ENCODE measurements at places on chromosomes 2 and 18. TPM values are rescaled to one million over a fixed set of nuclear protein-coding genes. Genes with fewer than 3 reads are reported as not detected.
A peak's percentile ranks its signal among the peaks of the same experiment; 100 is the strongest.

Gene RETREG2
- 67.8 TPM for total RNA-seq

DNA sequence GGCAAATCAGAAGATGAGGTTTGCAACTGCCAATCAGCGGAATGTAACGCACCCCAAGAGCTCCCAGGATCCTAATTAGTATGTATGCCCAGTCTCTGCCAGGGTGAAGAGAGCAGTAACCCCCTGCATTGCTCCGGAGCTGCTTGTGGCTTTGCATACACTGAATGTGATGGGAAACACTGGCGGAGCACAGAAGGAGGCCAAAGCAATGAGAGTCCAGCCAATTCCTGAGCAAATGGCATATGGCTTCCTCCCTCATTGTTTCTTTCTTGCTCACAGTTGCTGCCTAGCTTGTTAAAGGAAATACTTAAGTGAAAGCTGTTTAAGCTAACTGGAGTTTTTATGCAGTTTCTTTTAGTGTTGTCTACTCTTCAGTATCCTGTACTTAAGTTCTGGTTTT lies 343.5 kb upstream of the NT5C1B start:
- no peaks in the 10 kb centered on the region for H3K4me1 ChIP-seq
- DNase-seq: no peak
- no peak overlapping the region for H3K4me3 ChIP-seq
- peaks cover 1% of the 10 kb centered on the region for H3K36me3 ChIP-seq

DNA sequence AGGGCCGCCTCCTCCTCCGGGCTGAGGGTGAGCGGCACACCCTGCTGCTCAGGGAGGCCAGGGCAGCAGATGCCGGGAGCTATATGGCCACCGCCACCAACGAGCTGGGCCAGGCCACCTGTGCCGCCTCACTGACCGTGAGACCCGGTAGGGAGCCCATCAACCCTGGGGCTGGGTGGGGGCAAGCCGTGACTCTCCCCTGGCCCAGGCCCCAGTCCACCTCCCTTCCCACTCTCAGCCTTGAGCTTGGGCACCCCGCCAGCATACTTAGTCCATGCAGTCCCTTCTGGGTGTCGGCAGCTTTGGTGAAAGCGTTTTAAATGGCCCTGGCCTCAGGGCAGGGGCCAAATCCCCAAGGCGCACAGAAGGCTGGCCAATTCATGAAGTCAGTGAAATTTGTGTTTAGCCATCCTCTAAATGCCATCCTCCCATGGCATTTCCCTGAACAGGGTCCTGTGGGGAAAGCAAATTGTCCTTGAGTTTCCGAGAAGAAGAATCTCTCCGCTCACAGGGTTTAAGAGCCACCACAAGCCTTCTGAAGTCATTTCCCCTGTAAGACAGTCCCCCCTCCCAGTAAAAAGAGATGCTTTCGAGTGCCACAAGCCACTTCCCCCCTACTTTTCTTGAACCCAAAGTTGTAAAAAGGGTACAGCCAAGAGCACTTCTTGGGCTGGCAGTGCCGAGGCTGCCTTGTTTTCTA lies 17.2 kb downstream of the SPEG start:
- H3K4me3 ChIP-seq: no peak overlapping the region
- no peaks in the 10 kb centered on the region for H3K36me3 ChIP-seq
- peaks cover 22% of the 10 kb centered on the region for H3K4me1 ChIP-seq
- H3K27ac ChIP-seq: no peak overlapping the region
- H3K27me3 ChIP-seq: peaks cover 8% of the 10 kb centered on the region

Gene TDRD15
- not detected for total RNA-seq

- H3K27me3 ChIP-seq: no peaks in the 10 kb centered on the region
- no peak overlapping the region for H3K27ac ChIP-seq
- H3K36me3 ChIP-seq: peaks cover 6% of the 10 kb centered on the region
- DNase-seq: no peak
Measured at GRCh38 chr2:62744603-62745002, 39.1 kb downstream of the EHBP1 start.

DNA sequence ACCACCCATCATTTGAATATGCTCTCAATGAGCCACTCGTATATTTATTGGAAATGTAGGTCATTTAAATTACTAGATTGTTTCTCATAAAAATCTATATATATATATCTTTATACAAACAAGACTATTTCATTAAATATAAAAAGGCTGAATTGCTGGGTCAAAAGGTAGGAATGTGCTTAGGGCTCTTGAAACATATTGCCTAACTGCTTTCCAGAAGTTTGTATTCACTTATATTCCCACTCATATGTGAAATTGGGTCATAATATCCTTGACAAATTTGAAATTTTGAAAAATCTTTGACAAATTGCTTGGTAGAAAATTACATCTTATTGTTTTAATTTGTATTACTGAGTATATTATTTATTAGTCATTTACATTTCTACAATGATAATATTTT lies 999.8 kb upstream of the CDH2 start:
- no peaks in the 10 kb centered on the region for H3K27me3 ChIP-seq
- H3K36me3 ChIP-seq: no peaks in the 10 kb centered on the region
- DNase-seq: no peak
- no peak overlapping the region for H3K27ac ChIP-seq

DNA sequence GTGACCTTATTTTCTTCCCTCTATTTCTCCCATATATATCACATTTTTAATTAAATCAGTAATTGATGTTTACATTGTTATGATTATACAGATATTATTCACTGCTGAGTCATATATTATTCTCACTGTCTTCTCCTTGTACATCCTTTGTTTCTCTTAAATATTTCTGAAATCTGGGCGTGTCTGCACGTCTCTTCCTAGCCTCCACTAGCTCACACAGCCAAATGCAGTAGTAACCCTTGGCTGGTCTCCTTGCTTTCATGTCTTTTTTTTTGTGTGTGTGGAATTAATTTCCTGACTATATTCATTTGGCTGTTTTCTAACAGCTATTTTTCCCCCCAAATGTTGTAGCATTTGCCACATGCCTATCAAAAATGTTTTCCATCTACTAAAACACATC lies 15.8 kb downstream of the CCNYL1 start:
- no peaks in the 10 kb centered on the region for H3K27me3 ChIP-seq
- no peak for DNase-seq
- H3K27ac ChIP-seq: no peak overlapping the region
- H3K36me3 ChIP-seq: peaks cover 5% of the 10 kb centered on the region
- H3K4me3 ChIP-seq: no peak overlapping the region

DNA sequence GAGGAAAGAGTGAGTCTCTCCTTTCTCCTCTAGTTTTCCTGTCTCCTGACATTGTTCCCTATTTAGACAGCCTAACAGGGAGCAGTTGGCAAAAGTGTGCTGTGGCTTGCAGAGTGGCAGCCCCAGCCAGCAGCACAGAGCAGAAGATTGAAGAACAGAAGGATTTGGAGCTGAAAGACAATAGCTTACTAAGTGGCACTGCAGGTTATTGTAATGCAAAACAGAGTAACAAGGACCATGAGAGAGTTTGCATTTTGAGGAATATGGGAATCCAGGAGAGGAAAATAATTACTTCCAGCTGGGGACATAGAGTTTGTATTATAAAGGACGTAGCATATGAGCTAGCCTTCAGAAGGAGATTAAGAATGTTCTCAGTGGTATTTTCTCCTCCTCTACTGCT lies 342.4 kb downstream of the AKAIN1 start:
- no peaks in the 10 kb centered on the region for H3K27me3 ChIP-seq
- no peaks in the 10 kb centered on the region for H3K4me1 ChIP-seq
- no peak overlapping the region for H3K4me3 ChIP-seq
- DNase-seq: no peak

DNA sequence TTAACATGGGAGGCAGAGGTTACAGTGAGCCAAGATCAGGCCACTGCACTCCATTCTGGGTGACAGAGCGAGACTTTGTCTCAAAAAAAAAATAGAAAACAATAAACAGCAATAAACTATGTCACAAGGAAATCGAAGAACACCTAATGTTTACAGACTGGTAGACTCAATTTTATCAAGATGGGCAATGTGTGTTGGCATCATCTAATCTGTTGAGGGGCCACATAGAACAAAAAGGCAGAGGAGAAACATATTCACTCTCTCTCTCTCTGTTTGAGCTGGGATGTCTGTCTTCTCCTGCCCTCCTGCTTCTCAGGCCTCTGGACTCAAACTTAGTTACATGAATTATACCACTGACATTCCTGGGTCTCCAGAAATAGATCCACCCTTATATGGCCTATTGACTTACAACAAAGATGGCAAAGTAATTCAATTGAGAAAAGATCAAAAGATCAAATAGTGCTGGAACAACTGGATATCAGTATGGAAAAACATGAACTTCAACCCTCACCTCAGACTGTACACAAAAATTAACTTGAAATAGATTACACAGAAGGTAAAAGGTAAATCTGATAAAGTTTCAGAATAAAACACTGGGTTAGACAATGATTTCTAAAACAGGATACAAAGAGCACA lies 703.8 kb upstream of the CRIM1 start:
- no peaks in the 10 kb centered on the region for H3K4me1 ChIP-seq
- H3K27ac ChIP-seq: no peak overlapping the region
- DNase-seq: no peak

GRCh38 chr2:236867441-236868260 lies 218.0 kb upstream of the COPS8 start:
- no peak for DNase-seq
- no peaks in the 10 kb centered on the region for H3K27me3 ChIP-seq
- H3K4me3 ChIP-seq: no peak overlapping the region
- no peak overlapping the region for H3K27ac ChIP-seq
- peaks cover 6% of the 10 kb centered on the region for H3K4me1 ChIP-seq

DNA sequence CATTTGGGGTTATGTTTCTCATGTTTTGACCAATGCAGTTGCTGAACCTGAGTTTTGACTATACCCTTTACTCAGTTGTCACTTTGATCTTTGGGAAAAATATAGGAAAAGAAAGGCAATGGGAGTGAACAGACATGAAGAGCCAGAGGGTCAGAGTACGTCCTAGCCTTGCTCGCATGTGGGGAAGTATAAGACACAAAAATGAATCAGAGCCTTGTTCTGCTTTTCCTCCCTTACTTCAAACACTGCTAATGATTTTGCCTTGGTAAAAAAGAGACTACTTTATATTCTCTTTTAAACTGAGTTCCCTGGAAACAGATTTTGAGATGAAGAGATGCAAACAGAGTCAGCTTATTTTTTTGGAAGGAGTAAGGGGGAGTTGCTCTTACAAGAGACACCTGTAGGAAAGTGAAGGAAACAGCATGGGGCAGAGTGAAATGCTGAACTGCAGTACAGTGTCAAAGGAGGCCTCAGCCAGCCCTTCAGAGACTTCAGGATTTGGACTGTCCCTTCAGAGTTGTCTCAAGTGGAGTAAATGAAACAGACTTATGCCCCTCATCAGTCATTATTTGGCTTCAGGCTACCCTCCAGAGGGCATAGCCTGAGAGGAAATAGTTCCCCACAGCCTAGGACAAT lies 11.1 kb upstream of the FAP start:
- peaks cover 10% of the 10 kb centered on the region for H3K27me3 ChIP-seq
- DNase-seq: no peak
- H3K4me3 ChIP-seq: no peak overlapping the region

DNA sequence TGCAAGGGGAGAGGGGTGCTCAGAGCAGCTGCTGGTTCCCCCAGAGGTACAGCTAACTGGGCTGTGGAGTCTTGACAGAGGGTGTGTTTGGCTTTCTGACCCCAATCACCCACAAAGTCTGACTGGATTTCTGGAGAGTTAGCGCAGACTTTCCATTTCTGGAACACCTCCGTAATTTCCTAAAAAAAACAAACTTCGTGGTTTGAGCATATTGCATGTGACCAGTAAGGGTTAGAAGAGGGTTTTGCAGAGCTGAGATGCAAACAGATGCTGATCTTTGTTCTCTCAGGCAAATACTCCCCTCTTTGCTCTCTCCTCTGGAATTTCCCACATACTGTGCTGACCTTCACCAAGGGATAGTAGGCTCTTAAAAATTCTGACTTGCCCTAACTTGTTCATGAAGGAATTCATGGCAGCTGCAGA lies 44.5 kb upstream of the TMEM247 start:
- H3K27ac ChIP-seq: no peak overlapping the region
- H3K4me3 ChIP-seq: no peak overlapping the region
- DNase-seq: no peak
- no peaks in the 10 kb centered on the region for H3K27me3 ChIP-seq
- H3K4me1 ChIP-seq: peaks cover 57% of the 10 kb centered on the region

GRCh38 chr2:172442072-172442895 lies 14.9 kb downstream of the ITGA6 start:
- H3K36me3 ChIP-seq: peaks cover 1% of the 10 kb centered on the region
- H3K4me1 ChIP-seq: peaks cover 58% of the 10 kb centered on the region
- no peaks in the 10 kb centered on the region for H3K27me3 ChIP-seq
- peak; percentile 80 for DNase-seq

Gene NEURL3
- total RNA-seq: 0.25 TPM

DNA sequence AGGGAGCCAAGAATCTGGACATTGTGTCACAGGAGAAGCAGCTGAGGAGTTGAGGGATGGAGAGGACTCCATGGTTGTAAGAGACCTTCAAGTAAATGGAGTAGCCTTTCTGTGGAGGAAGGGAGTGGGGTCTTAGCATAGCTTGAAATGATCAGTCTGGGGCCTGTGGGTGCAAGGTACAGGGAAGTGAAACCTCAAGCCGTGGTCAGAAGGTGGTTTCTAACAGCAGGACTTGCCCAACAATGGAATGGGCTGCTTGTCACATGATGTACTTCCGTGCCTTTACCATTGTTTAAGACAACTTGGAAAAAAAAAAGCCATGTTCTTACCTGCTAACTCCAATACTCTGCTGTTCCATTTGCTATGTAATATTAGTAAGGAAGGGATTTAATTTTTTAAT lies 140.7 kb downstream of the LDLRAD4 start:
- no peak for DNase-seq
- no peak overlapping the region for H3K27ac ChIP-seq
- H3K36me3 ChIP-seq: no peaks in the 10 kb centered on the region
- no peak overlapping the region for H3K4me3 ChIP-seq
- peaks cover 16% of the 10 kb centered on the region for H3K4me1 ChIP-seq
- H3K27me3 ChIP-seq: no peaks in the 10 kb centered on the region

Gene UGT1A8
- total RNA-seq: not detected

DNA sequence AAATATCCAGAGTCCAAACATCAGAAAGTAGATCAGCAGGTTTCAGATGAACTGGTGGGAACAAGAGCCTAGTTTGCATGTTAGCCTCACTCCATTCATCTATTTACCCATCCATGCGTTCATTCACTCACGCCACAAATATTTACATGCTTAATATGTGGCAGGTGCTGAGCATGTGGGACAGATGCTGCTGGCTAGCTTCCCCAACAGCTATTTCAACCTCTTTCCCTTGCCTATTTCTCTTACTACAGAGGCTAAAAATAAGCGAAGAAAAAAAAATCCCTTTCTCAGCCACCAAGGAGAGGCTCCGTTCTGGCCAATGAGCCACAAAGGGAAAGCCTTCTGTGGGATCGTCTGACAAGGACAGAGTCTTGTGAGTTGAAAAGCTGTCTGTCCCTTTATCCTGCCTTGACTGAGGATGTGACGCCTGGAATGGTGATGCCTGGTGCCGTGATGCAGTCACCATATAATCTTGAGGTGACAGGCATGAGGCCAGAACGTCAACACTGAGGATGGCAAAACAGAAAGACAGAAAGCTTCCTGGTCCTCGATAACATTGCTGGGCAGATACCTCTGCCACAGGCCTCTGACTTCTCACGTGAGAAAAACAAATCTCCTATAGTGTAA lies 78.2 kb downstream of the KCTD1 start:
- no peaks in the 10 kb centered on the region for H3K4me1 ChIP-seq
- DNase-seq: no peak
- H3K36me3 ChIP-seq: no peaks in the 10 kb centered on the region
- no peak overlapping the region for H3K27ac ChIP-seq
- no peaks in the 10 kb centered on the region for H3K27me3 ChIP-seq

- no peaks in the 10 kb centered on the region for H3K36me3 ChIP-seq
- H3K4me3 ChIP-seq: no peak overlapping the region
- no peak overlapping the region for H3K27ac ChIP-seq
- H3K4me1 ChIP-seq: peaks cover 12% of the 10 kb centered on the region
Measured at GRCh38 chr18:58819051-58819450, 45.6 kb upstream of the ZNF532 start.

Gene C1QL2
- total RNA-seq: not detected

Data from activated CD8-positive, alpha-beta T cell treated with anti-CD3 and anti-CD28 coated beads for 36 hours (primary cell).